Stimulated activated CD8-positive, alpha-beta memory T cell treated with anti-CD3 and anti-CD28 coated beads, Interleukin-4, amount 100 ng/mL, for 1 hour (primary cell): ENCODE measurements at places on chromosomes 6 and 20.

DNA sequence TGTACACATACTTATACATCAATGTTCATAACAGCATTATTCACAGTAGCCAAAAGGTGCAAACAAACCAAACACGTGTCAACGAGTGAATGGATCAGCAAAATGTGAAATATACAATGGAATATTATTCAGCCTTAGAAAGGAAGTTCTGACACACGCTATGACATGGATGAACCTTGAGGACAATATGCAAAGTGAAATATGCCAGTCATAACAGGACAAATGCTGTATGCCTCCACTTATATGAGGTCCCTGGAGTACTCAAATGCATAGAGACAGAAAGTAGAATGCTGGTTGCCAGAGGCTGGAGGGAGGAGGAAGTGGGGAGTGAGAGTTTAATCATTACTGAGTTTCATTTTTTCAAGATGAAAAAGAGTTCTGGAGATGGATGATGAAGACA lies 37.8 kb upstream of the IGF2R start:
- no peak for DNase-seq

DNA sequence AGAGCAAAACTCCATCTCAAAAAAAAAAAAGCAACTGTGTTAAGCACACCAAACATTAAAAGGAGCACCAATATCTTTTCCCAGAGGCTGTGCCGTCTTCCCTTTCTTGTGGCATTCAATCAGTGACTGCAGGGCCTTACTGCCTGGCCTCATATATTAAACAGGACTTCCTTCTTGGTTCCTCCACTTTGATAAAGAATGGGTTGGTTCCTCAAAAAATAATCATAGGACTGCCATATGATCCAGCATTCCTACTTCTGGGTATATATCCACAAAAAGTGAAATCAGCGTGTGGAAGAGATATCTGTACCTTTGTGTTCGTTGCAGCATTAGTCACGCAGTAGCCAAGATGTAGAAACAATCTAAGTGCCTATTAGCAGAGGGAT lies 40.3 kb upstream of the GFOD1 start:
- DNase-seq = no peak

- no peak for DNase-seq
Measured at GRCh38 chr20:3887876-3888620, 1.1 kb upstream of the PANK2 start.

DNA sequence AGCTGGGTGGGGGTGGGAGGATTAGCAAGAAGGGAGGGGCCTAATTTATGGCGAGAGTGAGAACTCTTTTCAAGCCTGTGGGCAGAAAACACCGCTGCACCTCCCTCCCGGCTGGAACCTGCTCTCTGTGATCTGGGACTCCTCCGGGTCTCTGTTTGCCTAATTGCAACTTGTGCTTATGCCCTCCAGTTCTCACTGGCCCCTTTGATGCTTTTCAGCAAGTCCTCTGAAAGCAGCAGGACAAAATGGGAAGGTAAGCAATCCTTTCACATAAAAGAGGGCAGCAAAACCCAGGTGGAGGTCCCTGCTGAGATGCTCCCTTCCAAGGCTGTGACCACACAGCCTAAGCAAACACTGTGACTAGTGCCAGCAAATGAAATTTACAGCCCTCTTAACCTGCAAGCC lies 523.0 kb upstream of the FLRT3 start:
- no peak for DNase-seq

- DNase-seq = no peak
Measured at GRCh38 chr20:51584737-51585136, 42.2 kb upstream of the NFATC2 start.

- DNase-seq = no peak
Measured at GRCh38 chr20:19347943-19348456, 135.6 kb downstream of the SLC24A3 start.

DNA sequence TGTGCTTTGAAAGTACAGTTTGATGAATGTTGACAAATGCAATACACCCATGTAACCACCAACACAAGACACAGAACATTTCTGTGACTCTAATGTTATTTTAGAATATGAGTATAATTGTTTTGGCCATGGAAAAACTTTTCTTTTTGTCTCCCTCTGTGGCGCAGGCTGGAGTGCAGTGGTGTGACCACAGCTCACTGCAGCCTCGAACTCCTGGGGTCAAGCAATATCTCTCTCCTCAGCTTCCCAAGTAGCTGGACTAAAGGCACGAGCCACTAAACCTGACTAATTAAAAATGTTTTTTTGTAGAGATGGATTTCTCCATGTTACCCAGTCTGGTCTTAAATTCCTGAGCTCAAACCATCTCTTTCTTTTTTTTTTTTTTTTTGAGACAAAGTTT lies 20.3 kb upstream of the BCAS4 start:
- DNase-seq = no peak

GRCh38 chr6:47256981-47257730 lies 52.5 kb downstream of the TNFRSF21 start:
- no peak for DNase-seq

GRCh38 chr6:14380086-14380820 lies 262.7 kb downstream of the CD83 start:
- no peak for DNase-seq

- no peak for DNase-seq
Measured at GRCh38 chr20:16806886-16807285, 58.7 kb downstream of the OTOR start.

GRCh38 chr6:154852687-154853086 lies 119.5 kb downstream of the SCAF8 start:
- DNase-seq = no peak

DNA sequence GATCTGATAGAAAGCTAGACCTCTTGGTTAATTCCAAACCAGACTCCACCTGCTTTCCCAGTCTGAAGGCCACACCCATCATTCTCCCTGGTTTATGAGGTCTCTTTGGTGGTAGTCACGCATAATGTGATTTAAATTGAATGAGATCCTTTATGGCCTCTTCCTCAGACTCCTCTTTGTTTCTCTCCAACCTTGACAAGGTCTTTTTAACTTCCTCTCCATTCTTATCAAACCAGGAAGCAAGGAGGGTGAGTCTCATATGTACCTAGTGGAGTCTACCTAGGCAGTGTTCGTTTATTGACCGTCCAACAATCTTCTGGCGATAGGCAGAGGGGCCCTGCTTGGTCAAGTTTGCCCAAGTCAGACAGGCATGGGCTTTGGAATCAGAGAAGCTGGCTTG lies 184.2 kb upstream of the LAMP5 start:
- DNase-seq = no peak

DNA sequence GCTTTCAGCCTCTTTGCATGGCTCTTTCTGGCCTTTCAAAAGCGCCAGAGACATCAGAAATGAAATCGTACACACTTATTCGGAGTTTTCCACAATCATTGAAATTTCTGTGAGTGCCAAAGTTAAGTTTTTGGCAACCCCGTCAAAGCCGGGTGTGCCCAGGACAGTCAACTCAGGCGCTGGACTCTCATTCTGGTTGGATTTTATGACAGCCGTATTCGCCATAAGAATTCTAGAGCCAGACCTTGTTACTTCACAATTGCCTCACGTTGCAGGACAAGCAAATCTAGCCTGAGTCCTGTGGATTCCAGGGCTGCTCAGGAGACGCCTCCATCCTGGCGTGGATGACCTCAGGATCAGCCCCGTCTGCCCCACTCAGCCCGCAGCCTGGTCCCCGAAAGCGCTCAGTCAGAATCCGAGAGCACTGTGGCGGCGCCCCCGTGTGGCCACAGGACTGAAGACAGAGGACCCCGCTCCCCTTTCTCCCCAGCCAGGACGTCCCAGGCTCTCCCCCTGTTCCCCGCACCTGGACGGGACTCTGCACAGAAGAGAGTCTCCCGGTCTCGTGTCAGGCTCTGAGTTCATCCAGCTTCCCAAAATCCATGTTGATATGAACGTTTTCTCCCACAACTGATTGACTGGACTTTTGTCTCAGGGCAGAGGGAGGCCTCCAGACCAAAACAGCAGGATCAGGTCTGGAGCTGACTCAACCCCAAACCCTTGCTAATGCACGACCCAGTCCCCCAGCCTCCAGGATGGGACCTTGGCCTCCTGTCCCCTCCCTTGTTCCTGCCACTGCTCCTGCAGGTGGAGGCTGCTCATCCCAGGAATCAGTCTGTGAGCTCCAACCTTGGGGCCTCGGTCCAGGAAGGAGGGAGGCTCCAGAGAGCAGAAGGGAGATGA lies 38.2 kb downstream of the MICA start:
- peak; percentile 80 for DNase-seq

GRCh38 chr6:14500809-14501208 lies 383.2 kb downstream of the CD83 start:
- no peak for DNase-seq

DNA sequence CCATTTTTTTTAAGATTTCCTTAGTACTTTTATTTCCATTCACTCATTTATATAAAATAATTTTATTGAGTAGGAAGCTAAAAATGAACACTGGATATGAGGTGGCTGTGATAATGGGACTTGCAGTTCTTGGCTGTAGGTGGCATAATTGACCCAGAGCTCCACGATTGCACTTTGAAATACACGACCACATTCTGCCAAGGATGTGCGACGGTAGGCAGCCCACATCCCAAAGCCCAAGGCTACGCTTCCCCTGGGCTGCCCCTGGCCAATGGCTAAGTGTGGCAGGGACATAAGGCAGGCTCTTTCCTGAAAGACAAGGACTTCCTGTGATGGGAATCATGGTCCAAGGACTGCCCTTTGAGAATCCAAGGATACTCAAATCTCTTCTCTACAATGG lies 43.7 kb upstream of the ADTRP start:
- no peak for DNase-seq

- no peak for DNase-seq
Measured at GRCh38 chr20:60570481-60571277, 612.5 kb downstream of the CDH26 start.

DNA sequence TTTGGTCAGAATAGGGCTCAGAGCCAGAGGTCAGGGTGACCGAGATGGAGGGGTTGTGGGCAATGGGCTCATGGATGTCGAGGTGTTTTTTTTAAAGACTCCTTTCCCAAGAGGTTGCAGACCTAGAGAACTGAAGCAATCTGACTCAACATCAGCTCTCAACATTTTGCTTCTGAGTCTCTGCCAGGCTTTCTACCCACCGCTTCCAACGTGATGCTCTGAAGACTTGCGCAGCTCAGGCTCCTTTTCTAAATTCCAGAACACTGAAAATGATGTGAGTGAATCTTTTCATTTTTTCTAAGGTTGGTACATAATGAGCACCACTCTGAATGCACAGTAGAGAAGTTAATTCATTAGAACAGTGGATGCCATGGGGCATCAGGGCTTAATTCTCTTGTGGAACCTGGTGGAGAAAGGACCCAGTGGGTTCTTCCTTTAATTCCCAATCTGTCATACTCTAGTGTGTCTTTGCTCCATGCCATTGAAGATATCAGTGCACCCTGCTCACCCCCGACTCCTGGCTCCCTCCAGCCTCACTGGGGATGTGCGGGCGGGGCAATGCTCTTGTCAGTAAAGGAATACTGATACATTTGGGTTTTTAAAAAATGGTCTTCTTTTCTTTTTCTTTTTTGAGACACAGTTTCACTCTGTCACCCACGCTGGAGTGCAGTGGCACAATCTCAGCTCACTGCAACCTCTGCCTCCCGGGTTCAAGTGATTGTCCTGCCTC lies 17.0 kb upstream of the KIF13A start:
- DNase-seq = no peak

GRCh38 chr6:38501931-38502330 lies 137.8 kb downstream of the BTBD9 start:
- DNase-seq = no peak

DNA sequence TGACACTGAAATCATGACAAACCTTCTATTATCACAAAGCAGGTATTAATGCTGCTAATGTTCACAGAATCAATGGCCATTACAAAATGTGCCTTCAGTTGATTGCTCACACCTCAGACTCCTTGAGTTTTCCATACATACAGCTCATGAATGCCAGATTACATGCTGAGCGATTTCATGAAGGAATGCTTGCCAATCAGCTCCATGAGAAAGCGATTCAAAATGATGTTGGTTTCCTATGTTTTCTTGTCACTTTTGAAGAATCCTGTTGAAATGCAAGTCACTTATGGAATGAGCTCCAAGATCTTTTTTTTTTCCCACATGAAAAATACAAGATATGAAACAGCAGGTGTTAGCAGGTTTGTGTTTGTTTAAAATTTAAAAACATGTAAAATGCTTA lies 71.4 kb upstream of the SHLD1 start:
- no peak for DNase-seq

GRCh38 chr20:58570204-58570859 lies 55.1 kb upstream of the APCDD1L start:
- no peak for DNase-seq

DNA sequence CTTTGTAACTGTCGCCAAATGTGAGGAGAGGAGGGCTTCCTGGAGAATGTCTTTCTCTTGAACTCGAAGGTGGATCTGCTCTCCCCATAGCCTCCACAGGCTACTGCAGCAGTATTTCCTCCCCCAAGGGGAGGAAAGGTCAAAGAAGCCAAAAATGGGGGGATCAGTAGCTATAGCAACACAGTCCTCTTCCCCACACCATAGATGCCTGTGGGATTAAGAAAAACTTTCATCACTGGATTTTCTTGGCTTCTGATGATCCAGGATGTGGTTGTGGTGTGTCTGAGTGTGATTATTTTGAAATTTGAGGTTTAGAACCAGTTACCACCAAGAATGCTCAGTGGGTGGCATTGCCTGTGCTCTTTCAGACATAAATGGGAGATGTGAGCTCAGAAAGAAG lies 140.1 kb upstream of the SPACA1 start:
- DNase-seq = no peak

DNA sequence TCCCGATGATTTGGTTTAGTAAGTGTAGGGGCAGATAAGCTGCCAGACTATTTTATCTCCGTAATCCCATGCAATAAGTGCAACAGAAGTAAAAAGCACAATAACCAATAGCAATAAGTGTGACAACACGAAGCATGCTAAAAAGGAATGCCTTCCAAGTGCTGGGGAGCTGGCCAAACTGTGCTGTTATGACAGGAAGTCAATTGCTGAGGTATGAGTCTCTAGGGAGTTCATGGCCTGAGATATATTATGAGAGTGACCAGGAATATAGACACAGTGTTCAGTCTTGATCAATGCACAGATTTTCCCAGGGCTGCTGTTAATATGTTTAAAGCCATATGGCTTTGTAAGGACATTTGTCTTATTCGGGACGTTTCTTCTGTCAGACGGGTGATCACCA lies 10.5 kb upstream of the ANGPT4 start:
- no peak for DNase-seq
